ENCODE measurements at places on chromosomes 5 and 9.

GRCh38 chr5:147092044-147092443 lies 142.8 kb upstream of the STK32A start:
- no peak for DNase-seq

- no peak for DNase-seq
These were observed 36.7 kb downstream of the SLC27A6 start for GRCh38 chr5:129001841-129002526.

DNA sequence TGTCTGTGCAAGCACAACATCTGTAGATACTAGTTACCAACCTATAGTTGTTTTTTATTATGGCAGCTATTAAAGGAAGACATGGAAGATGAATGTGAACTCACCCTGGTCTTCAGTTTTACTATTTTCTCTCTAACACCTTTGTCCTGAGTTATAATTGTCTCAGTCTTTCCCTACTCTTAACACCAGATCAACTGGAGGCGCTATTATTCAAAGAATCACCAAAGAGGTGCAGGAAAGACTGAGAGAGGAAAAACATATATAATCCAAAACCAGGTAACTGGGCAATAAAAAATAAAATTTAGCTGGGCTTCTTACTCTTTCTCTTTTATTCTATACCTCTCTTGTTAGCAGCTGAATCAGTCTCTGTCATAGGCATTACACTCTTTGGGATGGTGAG lies 134.2 kb upstream of the C6 start:
- DNase-seq: no peak

GRCh38 chr5:158492136-158492535 lies 607.6 kb downstream of the EBF1 start:
- DNase-seq: no peak

- no peak for DNase-seq
These were observed 15.6 kb downstream of the MTX3 start for GRCh38 chr5:79975422-79975821.

DNA sequence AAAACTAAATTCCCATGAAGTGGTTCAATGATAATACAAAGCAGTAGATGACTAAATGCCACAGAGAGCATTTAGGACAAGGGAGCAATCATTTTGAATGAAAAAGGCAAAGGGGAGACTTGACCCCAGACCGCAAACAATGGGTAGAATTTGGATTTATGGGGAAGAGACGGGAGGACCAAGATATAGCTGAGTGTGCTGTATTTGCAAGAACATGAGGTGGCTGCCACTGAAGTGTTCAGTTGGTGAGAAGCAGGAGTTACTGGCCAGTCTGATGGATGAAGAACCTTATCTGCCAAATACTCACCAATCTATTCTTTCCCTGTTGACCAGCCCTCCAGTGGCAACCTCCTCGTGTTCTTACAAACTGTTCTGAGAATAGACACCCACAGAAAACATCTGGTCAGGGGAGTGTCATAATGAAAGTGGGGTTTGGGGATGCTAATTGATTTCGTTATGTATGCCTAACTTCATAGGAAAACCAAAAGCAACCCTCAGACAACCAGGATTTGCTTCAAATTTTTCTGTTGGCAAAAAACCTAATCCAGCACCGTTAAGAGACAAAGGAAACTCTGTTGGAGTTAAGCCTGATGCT lies 19.8 kb downstream of the TDRD7 start:
- DNase-seq: no peak

GRCh38 chr9:114286146-114286679 lies 36.7 kb upstream of the ORM1 start:
- no peak for DNase-seq

- DNase-seq: no peak
These were observed 9.8 kb upstream of the GADD45G start for GRCh38 chr9:89594811-89595550.

- DNase-seq: peak; percentile 22
These were observed 112.0 kb upstream of the IL12B start for GRCh38 chr5:159442206-159442850.

DNA sequence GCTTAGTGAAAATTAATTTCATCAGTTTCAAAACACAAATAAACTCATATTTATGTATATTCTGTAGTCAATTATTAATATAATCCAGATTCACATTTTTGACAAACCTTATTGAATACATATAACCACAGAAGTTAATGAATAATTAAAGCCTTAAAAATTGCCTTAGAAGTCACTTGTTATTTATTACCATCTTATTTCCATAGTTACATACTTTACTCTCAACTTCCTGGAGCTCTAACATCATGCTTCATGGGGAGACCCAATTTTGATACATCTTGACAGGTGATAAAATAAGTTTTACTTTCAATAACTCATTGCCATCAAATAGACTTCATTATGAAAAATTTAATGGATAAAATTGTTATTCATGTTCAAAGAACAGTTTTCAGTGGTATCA lies 1038.7 kb downstream of the PTPRD start:
- no peak for DNase-seq

- DNase-seq: no peak
These were observed 32.2 kb downstream of the ALDH7A1 start for GRCh38 chr5:126562823-126563222.

- no peak for DNase-seq
These were observed 353.6 kb downstream of the BNC2 start for GRCh38 chr9:16516891-16517290.

DNA sequence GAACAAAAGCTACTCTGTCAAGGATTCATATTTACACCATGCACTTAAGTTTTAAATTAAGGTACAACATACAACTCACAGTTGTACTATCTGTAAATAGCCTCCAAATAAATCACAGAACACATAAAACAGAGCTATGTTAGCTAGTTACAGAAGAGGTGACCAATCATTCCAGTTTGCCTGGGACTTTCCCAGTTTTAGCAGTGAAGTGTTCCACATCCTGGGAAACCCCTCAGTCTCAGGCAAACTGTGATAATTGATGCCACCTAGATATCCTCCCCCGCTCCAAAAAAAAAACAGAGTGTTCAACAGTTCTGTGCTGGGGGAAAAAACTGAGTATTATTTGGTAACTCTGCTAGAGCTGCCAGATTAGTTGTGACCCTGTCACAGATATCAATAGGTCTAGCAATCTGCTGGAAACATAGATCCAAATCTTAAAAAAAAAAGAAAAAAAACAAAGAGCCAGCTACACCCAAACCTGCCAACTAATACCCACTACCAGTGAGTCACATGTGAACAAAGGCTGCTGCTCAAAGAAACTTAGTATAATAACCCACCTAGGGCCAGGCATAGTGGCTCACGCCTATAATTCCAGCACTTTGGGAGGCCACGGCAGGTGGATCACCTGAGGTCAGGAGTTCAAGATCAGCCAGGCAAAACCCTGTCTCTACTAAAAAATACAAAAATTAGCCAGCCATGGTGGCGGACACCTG lies 5.7 kb downstream of the TBCA start:
- no peak for DNase-seq

DNA sequence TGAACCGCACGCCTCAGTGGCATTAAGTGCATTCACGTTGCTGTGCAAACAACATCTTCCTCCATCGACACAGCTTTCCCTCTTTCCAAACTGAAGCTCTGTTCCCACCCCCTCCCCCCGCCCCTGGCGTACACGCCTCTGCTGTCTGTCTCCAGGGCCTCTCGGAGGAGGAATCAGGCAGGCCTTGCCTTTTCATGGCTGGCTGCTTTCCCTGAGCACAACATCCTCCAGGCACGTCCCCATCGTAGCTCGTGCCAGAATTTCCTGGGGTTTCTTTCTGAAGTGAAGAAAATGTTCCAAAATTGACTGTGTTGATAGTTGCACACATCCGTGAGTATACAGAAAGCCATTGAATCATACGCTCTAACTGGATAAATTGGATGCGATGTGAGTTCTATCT lies 22.3 kb upstream of the TMEM250 start:
- no peak for DNase-seq

- DNase-seq: no peak
These were observed 33.5 kb upstream of the SNAPC3 start for GRCh38 chr9:15389173-15389572.

- DNase-seq: no peak
These were observed 6.9 kb upstream of the WDR5 start for GRCh38 chr9:134128727-134129679.

DNA sequence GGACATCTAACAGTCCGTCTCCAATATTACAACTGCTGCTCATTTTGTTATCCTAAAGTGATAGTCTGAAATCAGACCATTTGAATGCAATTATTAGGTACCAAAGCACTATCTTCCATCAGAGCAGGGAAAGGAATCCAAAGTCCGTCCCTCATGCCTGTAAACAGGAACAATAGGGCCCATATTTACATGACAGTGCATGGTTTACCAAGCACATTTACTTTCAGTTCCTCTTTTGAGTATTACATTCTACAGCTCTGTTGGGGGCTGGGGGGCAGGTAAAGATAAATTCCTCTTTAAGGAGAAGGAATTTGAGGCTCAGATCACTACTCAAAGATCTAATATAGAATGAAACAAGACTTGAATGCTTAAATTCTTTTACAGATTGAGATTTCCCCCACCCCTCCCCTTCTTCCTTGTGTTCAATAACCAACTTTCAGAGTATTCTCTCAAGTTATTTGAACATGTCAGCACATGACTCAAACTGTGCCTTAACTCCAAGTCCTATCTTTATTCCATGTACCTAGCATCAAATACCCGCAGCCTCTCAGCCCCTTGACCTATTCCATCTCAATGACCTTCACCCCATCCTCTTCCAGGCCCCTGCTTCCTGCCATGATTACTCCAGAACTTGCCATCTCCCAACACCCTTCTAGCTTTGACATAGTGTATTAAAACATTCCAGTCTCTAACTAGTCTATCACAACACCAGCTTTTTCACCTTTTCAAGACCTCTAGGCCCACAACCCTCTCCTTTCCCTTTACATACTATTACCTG lies 71.0 kb downstream of the BRINP1 start:
- no peak for DNase-seq

DNA sequence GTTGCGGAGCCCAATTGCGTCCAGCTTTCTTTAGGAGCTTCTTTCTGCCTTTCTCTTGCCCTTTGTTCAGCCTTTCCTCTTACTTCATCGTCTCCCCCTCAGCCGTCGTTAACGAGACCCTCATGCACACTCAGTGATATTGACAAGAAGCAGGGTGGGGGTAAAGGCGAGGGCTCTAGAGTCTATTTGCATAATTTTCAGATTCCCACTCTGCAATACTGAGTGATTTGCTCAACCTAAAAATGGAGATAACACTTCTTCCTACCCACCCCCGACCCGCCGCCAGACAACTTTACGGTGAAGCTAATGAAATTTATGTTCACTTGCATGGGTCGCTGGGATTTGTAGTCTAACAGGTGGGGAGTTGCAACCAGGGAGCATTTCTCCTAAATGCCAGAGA lies 1.3 kb upstream of the TBC1D2 start:
- DNase-seq: no peak

DNA sequence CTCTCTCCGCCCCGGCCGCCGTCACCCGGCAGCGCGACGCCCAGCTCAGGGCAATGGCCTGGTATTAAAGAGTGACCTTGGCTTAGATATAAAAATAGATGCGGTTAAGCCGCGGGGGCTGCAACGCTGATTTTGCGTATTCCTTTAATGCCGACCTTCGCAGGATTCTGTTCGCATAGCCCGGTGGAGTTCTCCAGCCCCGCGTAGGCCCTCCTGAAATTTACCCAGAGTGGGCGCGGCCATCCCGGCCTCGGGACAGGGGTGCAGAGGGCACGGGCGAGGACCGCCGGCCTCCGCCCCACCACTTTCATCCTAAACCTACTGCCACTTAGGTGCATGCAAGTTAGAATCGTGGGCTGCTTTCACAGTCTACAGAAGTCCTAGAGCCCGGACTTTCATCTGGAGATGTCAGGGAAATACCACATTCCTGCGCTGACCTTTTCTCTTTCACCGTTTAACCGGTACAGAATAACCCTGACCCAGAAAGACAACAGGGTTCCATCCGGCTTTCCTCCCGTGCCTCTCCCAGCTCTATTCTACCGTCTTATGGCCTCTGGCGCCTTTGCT lies 492 bp upstream of the FAM169A start:
- peak; percentile 29 for DNase-seq

- no peak for DNase-seq
These were observed 190.0 kb downstream of the TRIM32 start for GRCh38 chr9:116877072-116877471.

DNA sequence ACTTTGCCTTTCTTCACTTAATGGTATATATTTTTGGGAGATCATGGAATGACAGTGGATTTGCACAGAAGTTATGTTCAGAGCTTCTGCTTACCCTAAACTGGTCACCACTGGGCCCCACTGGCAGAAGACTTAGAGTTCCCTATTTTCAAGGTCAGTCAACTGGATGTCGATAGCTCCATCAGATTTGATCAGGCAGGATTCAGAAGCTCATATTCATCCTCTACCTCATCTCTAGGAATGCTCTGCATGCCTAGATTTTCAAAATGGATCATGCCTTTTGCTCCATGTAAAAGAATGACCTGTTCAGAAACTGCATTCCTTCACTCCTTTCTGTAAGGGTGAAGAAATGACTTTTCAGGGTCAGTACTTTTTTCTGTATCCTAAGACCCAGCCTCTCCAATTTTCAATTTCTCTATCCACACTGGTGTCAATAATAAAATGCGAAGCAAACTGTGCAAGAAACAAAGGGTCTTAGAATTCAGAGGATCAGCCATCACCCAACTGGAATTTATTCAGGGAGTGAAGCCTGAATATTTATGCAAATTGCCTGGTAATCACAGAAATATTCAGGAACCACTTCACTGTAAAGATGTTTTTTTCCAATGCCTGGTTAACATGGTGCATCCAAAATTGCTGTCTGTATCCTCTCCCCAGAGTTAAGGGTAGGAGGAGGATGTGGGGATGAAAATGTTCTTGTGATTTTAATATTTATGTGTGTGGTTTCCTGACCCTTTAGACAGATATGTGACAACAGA lies 125.4 kb downstream of the DOCK2 start:
- DNase-seq: no peak

DNA sequence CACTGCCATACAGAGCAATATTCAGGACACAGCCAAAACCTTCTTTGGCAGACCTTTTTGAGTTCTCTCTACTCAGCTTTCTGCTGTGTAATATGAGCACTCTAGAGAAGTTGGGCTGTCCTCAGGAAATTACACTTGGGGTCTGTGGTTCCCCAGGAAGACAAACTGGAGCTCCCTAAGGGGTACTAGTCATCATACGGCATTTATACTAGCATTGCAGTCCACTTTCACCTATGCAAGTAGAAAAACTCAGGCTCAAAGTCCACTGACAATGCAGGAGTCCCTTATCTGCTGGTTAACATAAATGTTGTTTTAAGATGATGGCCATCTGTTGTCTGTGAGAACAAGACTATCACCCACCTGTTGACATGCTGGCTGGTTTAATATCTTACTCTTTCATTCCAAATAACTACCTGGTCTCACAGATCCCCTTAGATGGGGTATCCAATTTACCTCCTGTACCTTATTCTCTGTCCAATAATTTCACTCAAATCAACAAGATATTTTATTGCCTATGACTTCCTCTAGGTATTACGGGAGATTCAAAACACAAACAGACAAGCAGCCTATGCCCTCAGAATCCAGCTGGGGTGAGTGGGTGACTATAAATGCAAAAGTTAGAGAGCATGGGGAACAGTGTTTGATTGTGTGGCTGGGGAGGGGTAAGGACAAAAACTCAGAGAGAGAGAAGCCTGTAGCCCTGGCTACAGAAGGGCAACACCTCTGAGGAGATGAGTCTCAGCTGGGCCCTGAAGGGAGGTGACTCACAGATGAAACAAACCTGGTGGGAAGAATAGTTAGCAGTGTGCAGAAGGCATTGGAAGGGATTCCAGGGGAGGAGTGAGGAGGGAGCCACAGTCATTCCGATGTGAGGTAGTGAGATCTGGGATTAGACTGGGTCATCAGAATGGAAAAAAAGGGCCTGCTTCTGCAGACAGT lies 10.2 kb downstream of the DOCK8 start:
- no peak for DNase-seq

Data from colonic mucosa (tissue), 4 donors.